ENCODE measurements at places on chromosomes 3 and 15.

DNA sequence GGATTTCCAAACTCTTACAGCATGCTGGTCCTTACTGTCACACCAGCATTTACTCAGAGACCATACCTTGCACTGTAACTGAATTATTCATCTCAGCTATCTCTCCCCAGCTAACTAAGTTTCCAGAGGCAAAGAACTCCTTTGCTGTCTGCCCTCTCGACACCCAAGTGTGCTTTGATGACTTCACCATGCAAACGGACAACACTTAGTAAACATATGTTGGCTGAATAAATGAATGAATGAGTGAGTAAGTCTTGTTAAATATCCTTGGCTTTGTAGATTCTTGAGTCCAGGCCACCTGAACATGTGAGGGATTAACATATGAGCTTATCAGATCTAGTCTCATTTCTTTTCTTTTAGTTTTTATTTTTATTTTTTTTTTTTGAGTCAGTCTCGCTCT, 138.2 kb downstream of the PLD1 start:
- H3K4me3 ChIP-seq: no peak overlapping the region
- H3K4me1 ChIP-seq: no peaks in the 10 kb centered on the region
- H3K36me3 ChIP-seq: peaks cover 29% of the 10 kb centered on the region
- no peak for DNase-seq

DNA sequence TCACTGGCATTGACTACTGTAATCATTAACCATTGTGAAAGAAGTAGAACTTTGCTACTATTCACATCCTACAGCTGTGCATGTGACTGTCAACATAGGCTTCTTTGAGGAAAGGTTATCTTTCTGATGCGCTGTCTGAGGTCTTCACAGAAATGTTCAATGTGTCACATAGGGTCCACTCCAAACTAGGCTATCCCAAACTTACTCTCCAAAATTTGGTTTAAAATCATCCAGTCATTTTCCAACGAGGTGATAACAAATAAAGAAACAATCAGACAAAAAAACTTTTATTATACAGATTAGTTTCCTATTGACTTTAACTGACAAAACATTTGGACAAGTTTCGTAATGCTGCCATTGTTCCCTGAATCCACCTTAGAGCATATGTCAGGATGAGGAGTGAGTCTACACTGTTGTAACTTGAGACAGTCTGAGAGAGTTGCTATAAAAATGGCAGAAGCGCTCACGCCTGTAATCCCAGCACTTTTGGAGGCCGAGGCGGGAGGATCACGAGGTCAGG, 511.6 kb downstream of the PLOD2 start:
- DNase-seq: no peak
- H3K27me3 ChIP-seq: no peaks in the 10 kb centered on the region
- no peak overlapping the region for H3K4me3 ChIP-seq
- no peaks in the 10 kb centered on the region for H3K4me1 ChIP-seq

DNA sequence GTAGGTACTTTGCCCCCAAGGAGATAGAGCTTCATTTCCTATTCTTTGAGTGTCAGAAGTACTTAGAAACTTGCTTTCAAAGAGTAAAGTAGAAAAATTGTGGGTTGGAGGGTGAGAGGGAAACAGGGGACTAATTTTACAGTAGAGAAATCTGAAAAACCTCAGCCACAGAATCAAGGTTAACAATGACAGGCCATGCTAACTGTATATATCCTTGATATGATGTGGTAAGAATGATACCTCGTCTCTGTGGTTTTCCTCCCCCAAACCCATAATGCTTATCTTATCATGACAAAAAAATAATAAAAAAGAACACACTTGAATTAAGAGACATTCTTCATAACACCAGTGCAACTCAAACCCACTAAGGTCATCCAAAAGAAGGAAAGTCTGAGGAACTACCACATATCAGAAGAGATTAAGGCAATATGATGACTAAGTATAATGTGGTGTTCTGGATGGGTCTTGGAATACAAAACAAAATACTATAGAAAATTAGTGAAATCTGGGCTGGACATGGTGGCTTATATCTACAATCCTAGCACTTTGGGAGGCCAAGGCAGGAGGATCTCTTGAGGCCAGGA, 360.4 kb downstream of the ULK4 start:
- peaks cover 9% of the 10 kb centered on the region for H3K4me1 ChIP-seq
- H3K36me3 ChIP-seq: no peaks in the 10 kb centered on the region
- H3K27me3 ChIP-seq: no peaks in the 10 kb centered on the region
- no peak overlapping the region for H3K27ac ChIP-seq

DNA sequence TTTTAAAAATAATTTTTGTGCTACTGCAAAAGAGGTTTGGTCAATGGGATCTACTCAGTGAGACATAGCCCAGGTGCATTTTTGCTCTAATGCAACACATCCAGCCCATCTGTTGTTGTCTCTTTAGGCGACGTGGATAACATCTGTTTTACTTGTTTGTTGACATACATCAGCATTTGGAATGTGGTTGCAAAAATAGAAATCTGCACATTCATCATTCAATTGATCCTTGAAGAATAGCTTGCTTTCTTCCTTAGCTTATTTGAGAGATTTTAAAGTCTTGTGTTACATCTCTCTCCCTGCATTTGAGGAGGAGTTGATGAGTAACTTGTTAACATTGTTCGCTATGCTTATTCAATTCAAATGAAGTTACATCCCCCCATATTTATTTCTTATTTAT, 1202.3 kb downstream of the NSUN3 start:
- H3K36me3 ChIP-seq: no peaks in the 10 kb centered on the region
- H3K4me3 ChIP-seq: no peak overlapping the region
- no peaks in the 10 kb centered on the region for H3K27me3 ChIP-seq
- no peak for DNase-seq
- H3K27ac ChIP-seq: no peak overlapping the region

DNA sequence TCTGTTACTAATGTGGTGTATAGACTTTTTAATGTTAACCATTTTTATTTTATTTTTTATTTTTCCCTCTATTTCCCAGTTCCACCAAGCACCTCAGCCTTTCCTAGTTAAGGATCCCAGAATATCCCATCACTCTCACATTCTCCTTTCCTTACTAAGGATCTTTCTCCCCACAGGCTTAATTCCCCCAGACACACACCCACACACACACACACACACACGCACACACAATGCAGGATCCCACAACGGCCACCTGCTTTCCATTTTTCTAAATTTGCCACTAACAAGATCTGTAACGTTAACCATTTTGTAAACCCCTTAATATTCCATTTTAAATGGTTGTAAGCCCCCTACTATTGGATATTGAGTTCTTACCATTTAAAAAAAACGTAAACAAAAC, 404.1 kb downstream of the ZIC1 start:
- peaks cover 9% of the 10 kb centered on the region for H3K4me1 ChIP-seq
- DNase-seq: no peak
- H3K27ac ChIP-seq: no peak overlapping the region

- H3K36me3 ChIP-seq: peaks cover 5% of the 10 kb centered on the region
- H3K4me1 ChIP-seq: peaks cover 6% of the 10 kb centered on the region
- DNase-seq: no peak
- no peak overlapping the region for H3K4me3 ChIP-seq
- H3K27ac ChIP-seq: no peak overlapping the region
Measured at GRCh38 chr15:95025924-95026728, 794.8 kb downstream of the MCTP2 start.

DNA sequence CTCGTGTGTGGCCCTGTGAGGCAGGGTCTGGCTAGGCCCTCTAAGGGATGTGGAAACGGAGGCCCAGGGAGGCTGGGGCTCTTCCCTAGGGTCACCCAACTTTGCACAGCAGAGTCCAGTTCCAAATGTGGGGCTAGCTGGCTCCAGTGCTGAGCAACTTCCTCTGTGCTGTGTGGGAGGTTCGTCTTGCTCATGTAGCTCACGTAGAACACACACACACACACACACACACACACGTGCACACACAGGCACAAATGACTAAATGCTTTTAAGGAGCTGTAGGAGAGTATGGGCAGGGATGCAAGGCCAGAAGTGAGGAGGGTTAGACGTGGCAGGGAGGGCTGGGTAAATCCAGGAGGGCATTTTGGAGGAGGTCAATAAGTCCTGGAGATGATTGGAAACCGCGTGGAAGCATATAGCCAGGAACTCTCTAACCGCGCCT, 213.8 kb downstream of the RPLP1 start:
- peaks cover 5% of the 10 kb centered on the region for H3K27me3 ChIP-seq
- H3K4me3 ChIP-seq: no peak overlapping the region
- H3K4me1 ChIP-seq: peaks cover 30% of the 10 kb centered on the region
- no peaks in the 10 kb centered on the region for H3K36me3 ChIP-seq

All from mesothelial cell of epicardium (in vitro differentiated cells).